Tibial nerve (tissue), 4 donors: ENCODE measurements at places on chromosomes 4 and X. TPM values are rescaled to one million over a fixed set of nuclear protein-coding genes. Genes with fewer than 3 reads are reported as not detected.

DNA sequence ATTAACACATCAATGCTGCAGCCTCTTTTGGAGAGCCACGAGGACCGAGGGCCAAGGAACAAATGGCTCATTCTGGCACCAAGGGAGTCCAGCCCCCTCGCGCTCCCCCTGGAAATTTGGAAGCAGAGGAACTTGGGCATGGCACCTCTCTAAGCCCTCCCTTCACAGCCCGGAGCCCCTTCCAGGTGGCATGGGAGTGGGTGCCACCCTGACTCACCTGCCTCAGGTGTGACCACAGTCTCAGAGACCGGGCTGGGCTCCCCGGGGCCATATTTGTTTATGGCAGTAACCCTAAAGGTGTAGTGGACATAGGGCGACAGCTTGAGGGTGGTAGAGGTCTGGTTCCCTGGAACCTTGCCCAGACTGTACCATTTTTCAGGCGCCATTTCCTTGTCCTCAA, 18.8 kb downstream of the L1CAM start:
- DNase-seq: no peak
- H3K27ac ChIP-seq: no peak overlapping the region
- H3K4me1 ChIP-seq: no peaks in the 10 kb centered on the region
- no peaks in the 10 kb centered on the region for H3K36me3 ChIP-seq

- H3K36me3 ChIP-seq: no peaks in the 10 kb centered on the region
These were observed 72.6 kb downstream of the TMEM131L start for GRCh38 chr4:153538487-153539357.

DNA sequence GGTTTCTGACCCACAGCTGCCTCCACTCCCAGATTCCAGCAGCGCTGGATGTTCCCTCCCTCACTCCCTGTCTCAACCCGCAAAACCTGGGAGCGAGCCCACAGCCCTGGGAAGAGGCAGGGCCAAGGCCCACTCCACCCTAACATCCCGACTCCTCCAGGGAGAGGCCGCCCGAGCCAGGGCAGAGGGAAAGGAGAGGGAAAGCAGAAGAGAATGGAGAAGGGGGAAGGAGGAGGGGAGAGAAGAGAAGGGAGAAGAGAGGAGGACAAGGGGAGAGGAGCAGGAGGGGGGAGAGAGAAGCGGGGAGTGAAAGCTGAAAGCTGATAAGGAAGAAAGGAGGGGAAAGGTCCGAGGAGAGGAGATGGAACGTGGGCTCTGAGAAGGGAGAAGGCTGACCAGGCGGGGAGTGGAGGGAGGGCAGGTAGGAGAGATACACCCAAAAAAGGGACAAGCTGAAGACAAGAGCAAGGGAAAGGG, 120.2 kb upstream of the PJA1 start:
- peak; percentile 9 for DNase-seq
- peak overlapping the region; percentile 71 for H3K27ac ChIP-seq
- H3K4me3 ChIP-seq: peak overlapping the region; percentile 39
- H3K36me3 ChIP-seq: no peaks in the 10 kb centered on the region
- peaks cover 16% of the 10 kb centered on the region for H3K4me1 ChIP-seq

DNA sequence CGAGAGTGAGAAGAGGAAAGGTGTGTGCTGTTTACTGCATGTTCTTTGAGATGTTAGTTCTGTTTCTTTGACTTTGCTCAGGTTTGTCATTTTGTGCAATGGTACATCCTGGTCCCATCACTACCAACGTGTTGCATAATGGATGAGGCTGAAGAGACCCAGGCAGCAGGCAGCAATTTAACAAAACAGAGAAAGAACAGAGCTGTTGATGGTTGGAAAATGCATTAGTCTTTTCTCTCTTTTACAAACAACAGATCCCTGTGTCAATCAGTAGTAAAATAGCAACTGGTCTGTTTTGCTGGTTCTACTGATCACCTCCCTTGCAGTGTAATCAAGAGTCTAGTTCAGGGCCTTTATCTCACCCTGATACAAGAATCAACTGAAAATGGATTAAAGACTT, 64.8 kb upstream of the LIMCH1 start:
- H3K4me1 ChIP-seq: peaks cover 8% of the 10 kb centered on the region
- H3K36me3 ChIP-seq: no peaks in the 10 kb centered on the region
- H3K27ac ChIP-seq: no peak overlapping the region

Gene GPC4
- 29.1 TPM for total RNA-seq

Gene FAM47A
- not detected for total RNA-seq

- H3K27ac ChIP-seq: no peak overlapping the region
- no peak for DNase-seq
- H3K27me3 ChIP-seq: no peaks in the 10 kb centered on the region
- no peak overlapping the region for H3K4me3 ChIP-seq
These were observed 37.1 kb downstream of the PCDH10 start for GRCh38 chr4:133186210-133186609.

DNA sequence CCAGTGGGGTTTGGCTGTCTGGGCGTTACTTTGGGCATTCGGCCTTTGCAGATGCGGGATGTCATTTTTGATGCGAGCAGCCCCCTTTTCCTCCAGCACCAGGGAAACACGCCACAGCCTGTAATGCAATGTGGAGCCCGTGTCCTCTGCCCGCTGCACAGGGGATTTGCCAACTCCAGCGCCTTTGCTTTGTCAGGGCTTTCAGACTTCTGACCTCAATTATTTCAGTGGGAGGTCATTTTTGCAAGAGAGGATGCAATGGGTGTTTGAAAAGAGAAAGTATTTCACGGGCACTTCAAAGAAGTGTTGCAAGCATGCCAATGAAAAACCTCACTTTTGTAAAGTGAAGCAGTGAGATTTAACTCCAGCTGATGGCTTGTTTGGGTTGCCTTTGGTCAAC, 11.5 kb downstream of the CLCN4 start:
- H3K27ac ChIP-seq: no peak overlapping the region
- H3K4me1 ChIP-seq: peaks cover 1% of the 10 kb centered on the region
- H3K27me3 ChIP-seq: no peaks in the 10 kb centered on the region
- H3K36me3 ChIP-seq: no peaks in the 10 kb centered on the region
- DNase-seq: no peak

- no peak for DNase-seq
- no peak overlapping the region for H3K27ac ChIP-seq
- no peak overlapping the region for H3K4me3 ChIP-seq
- no peaks in the 10 kb centered on the region for H3K4me1 ChIP-seq
- no peaks in the 10 kb centered on the region for H3K27me3 ChIP-seq
- no peaks in the 10 kb centered on the region for H3K36me3 ChIP-seq
These were observed 100.9 kb upstream of the RADX start for GRCh38 chrX:106510713-106511403.

DNA sequence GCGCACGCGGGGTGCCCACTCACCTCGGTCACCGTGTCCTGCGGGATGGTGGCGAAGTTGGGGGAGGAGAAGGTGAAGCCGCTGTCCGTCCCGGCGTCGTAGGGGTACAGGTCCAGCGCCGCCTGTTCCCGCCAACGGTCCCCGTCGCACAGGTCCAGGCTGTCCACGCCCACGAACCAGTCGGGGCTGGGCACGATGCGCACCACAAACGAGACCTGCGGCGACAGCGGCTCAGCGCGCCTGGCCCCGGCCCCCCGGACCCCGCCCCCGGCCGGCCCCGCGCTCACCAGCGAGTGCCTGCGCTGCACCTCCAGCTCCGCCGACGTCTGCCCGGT, 1.4 kb downstream of the SPON2 start:
- no peak for DNase-seq
- no peak overlapping the region for H3K27ac ChIP-seq
- H3K27me3 ChIP-seq: peaks cover 29% of the 10 kb centered on the region
- H3K36me3 ChIP-seq: peaks cover 8% of the 10 kb centered on the region
- peaks cover 34% of the 10 kb centered on the region for H3K4me1 ChIP-seq

Gene USP51
- 14.3 TPM for total RNA-seq

DNA sequence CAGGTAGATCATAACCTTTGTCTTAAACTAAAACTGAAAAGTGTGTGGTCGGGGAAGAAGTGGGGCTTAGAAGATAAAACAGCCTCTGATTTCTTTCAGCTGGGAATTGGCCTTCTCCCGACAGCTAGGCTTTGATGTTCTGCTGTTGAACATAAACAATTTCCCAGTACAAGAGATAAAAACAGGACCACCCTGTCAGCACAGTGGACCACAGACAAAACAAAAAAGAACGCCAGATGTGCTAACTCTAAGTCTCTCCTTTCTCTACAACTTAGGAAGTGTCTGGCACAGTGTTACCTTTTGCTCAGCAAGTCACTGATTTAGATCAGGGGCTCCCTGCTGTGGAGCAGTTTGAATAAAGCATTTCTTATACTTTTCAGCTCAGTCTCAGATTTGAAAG, 87.5 kb upstream of the UXT start:
- no peak overlapping the region for H3K27ac ChIP-seq
- H3K4me1 ChIP-seq: no peaks in the 10 kb centered on the region
- DNase-seq: no peak

DNA sequence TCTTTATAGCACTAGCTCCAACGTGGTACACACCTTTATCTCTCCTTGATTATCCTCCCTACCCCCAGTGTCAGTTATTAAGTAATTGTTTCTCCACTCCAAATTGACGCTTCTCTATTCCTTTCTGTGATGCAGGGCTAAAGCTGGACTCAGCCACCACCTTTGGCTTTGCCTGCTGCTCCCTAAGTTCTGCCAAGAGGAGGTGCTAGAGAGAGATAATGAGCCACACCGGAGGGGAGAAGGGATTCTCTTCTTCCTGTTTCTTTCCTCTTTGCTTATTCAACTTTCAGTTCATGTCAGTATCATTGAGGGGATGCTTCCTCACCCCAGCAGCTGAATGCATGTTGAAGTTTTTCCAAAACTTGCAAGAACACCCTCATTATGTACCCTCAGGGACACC, 176.5 kb downstream of the GBA3 start:
- no peaks in the 10 kb centered on the region for H3K4me1 ChIP-seq
- no peak overlapping the region for H3K4me3 ChIP-seq
- no peak for DNase-seq
- H3K27me3 ChIP-seq: no peaks in the 10 kb centered on the region
- no peak overlapping the region for H3K27ac ChIP-seq

Gene HS6ST2
- 0.63 TPM for total RNA-seq

DNA sequence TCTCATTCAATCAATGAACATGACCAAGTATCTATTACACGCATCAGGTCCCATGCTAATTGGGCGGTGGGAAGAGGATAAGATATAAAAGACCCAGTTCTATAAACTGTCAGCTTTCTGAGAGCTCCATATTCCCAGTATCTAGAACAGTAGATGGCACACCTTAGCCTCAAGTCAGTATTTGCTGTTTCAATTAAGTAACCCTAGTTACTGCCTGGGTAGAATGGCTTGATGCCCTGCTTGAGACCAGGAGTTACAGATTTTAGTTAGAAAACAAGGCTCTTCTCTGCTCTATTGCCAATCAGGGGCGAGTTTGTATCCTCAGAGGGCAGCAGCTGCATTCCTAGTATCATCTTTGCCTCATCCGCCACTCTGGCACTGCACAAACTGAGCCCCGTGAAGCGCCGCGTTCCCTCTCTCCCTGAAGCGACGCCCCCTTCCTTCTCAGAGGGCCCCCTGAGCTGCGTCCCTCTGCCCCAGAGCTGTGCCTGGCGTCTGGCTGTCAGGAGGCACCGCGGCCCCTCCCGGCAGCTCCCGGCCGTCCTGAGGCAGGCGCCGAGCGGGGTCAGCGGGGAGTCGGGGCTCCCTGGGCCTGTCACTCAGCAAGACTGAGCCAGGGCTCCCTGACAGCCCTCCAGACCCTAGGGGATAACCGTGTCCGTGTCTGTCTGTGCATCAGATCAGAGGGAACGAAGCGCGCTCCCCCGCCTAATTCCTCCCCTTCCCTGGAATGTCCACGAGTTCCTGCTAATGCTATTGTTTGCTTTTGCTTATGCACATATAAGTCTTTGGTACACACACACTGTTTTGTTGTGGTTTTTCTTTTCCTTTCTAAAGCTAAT, 212.4 kb upstream of the TTC29 start:
- no peaks in the 10 kb centered on the region for H3K36me3 ChIP-seq
- no peaks in the 10 kb centered on the region for H3K4me1 ChIP-seq
- H3K27ac ChIP-seq: peak overlapping the region; percentile 6
- no peak for DNase-seq
- peak overlapping the region; percentile 23 for H3K4me3 ChIP-seq
- no peaks in the 10 kb centered on the region for H3K27me3 ChIP-seq

- H3K36me3 ChIP-seq: no peaks in the 10 kb centered on the region
- H3K4me1 ChIP-seq: no peaks in the 10 kb centered on the region
- peak; percentile 13 for DNase-seq
- no peak overlapping the region for H3K27ac ChIP-seq
These were observed 55.1 kb downstream of the RAB40A start for GRCh38 chrX:103464072-103464773.

Gene HELT
- not detected for total RNA-seq

Gene GRIPAP1
- total RNA-seq: 42.5 TPM

Gene HERC3
- 61.0 TPM for total RNA-seq

DNA sequence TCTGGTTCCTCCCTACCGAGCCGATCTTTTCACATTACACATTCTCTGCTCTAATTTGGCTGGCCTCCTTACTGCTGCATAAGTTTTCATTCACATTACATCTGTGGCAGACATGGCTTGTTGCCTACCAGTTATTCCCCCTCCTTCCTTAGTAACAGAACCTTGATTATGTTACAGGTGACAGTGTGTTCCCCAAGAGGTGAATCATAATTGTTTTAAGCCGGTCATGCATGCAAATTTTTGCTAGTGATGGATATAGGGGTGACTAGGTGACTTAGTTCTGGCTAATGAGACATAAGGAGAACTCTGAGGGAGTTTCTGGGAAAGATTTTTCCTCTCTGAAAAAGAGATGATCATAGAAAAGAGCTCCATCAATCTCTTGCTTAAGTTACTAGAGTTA, 8.4 kb upstream of the LAMP2 start:
- no peak overlapping the region for H3K4me3 ChIP-seq
- H3K36me3 ChIP-seq: no peaks in the 10 kb centered on the region
- H3K27me3 ChIP-seq: no peaks in the 10 kb centered on the region
- H3K27ac ChIP-seq: no peak overlapping the region
- H3K4me1 ChIP-seq: no peaks in the 10 kb centered on the region
- DNase-seq: no peak

GRCh38 chr4:101211146-101211553, 136.2 kb downstream of the PPP3CA start:
- no peaks in the 10 kb centered on the region for H3K4me1 ChIP-seq
- H3K4me3 ChIP-seq: no peak overlapping the region
- no peak overlapping the region for H3K27ac ChIP-seq
- no peaks in the 10 kb centered on the region for H3K36me3 ChIP-seq

- H3K4me3 ChIP-seq: no peak overlapping the region
- H3K36me3 ChIP-seq: no peaks in the 10 kb centered on the region
- H3K4me1 ChIP-seq: no peaks in the 10 kb centered on the region
- no peaks in the 10 kb centered on the region for H3K27me3 ChIP-seq
These were observed 448.1 kb downstream of the ADGRL3 start for GRCh38 chr4:61648264-61648663.

- H3K36me3 ChIP-seq: no peaks in the 10 kb centered on the region
- H3K4me1 ChIP-seq: peaks cover 15% of the 10 kb centered on the region
These were observed 198.6 kb downstream of the ANAPC10 start for GRCh38 chr4:144899393-144899792.

Gene SSX4B
- not detected for total RNA-seq

DNA sequence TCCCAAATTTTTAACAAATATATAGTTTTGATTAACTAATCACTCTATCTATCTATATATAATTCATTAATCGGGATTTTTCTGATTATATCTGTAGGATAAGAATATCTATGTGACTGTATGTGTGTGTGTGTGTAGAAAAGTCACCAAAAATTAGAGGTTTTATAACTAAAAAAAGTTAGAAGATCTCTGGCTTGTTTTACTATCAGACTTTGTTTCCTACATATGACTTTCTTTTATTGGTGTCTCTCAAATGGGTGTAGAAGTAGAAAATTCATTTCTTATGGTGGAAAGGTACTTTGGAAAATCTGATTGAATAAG, 26.7 kb upstream of the TMPRSS11D start:
- no peak overlapping the region for H3K4me3 ChIP-seq
- H3K4me1 ChIP-seq: no peaks in the 10 kb centered on the region
- H3K36me3 ChIP-seq: no peaks in the 10 kb centered on the region
- H3K27me3 ChIP-seq: no peaks in the 10 kb centered on the region
- H3K27ac ChIP-seq: no peak overlapping the region
